ENCODE measurements at places on chromosomes 1 and 21. TPM values are rescaled to one million over a fixed set of nuclear protein-coding genes. Genes with fewer than 3 reads are reported as not detected.

GRCh38 chr21:28615276-28615675 is 377.4 kb downstream of the LTN1 start:
- no peak for DNase-seq

- DNase-seq, result peak; percentile 52
These were observed 37.3 kb downstream of the RGL1 start for GRCh38 chr1:183841950-183842794.

The NKAIN1 gene
- 3.6 TPM for total RNA-seq

DNA sequence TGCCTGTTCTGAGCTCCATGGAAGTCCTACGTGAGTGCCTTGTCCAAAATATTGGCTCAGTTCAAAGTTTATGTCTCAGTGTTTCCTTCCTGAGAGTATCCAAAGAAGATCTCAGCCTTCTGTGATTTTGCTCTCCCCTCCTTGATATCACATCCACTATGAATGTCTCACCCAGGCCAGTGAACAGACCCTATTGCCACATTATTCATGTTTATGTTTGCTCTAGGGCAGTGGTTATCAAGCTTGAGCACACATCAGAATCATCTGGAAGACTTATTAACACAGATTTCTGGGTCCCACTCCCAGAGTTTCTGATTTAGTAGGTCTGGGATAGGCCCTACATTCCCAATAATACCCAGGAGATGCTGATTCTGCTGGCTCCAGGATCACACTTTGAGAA is 145.0 kb upstream of the FGGY start:
- DNase-seq, result no peak

- DNase-seq, result peak; percentile 82
These were observed 38.0 kb upstream of the ATP1A1 start for GRCh38 chr1:116334868-116335635.

DNA sequence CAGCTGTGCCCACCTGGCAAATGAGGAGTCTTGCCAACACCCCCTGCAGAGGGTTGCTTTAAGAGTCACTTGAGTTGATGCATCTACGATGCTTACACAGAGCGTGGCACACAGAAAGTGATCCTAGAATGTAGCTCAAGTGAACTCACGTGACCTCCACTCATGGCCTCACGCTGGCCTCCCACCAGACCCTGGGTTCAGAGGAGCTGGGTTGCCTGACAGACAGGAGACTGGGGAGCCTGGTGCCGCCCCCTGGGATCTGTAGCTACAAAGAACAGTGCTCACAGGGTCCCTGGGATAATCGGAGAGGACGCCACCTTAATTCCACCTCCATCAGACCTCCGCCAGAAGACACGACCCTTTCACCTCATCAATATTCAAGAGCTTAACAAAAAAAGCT is 81.4 kb upstream of the CASZ1 start:
- no peak for DNase-seq

DNA sequence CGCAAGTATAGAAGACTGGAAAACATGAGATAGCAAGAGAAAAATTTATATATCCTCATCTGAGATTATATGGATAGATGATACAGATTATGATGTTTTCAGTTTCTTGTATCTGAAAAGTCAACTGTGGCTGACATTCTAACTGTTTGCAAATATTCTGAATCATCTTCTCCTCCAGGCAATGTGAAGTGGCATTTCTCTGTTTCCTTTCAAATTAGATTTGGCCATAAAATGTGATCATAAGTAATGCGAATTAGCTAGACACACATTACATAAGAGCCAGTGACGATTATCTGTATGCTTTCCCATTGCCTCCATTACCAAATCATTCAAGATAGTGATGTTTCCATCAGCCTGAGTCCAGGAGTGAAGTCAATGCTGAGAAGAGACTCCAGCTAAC is 265.2 kb downstream of the BRINP3 start:
- no peak for DNase-seq

All from G401 (cell line).